ENCODE measurements at places on chromosomes 16 and 17. TPM values are rescaled to one million over a fixed set of nuclear protein-coding genes. Genes with fewer than 3 reads are reported as not detected.
A peak's percentile ranks its signal among the peaks of the same experiment; 100 is the strongest.

GRCh38 chr17:48052956-48053757 lies 5.0 kb downstream of the NFE2L1 start:
- DNase-seq = peak; percentile 90

GRCh38 chr16:85853547-85854545 lies 45.1 kb upstream of the IRF8 start:
- no peak for DNase-seq

NPIPA5 gene
- 9.9 TPM for total RNA-seq

DNA sequence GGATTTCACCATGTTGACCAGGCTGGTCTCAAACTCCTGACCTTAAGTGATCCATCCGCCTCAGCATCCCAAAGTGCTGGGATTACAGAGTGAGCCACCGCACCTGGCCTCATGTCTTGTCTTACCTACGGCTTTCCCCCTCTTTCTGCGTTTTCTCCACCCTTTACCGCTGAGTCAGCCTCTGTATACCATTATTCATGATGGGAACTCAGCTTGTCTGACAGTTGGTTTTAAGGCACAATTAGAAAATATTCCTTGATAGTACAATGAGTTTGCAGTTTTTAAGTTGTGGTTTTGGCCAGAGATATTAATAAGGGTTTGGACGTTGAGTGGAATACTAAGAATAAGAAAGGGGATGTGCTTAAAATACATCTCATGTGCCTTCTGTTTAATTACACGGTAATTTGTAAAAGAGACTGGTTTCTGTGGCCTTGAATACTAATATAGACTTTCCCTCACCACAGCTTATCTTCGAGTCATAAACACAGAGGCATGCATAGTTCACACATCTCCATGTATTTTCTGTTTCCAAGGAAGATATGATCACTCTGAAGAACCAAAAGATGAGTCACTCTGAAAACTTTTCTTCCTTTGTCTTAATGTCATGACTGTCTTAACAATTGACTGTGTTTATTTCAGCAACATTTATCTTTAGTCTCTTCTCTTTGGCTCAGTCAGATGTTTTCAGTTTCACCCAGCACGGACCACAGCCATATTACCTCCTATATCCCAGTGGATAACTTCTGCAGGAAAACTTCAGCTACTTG lies 54.4 kb downstream of the PITPNC1 start:
- no peak for DNase-seq

- no peak for DNase-seq
Measured at GRCh38 chr16:87499189-87499486, 6.3 kb upstream of the ZCCHC14 start.

Measured in left ventricle myocardium superior (tissue), 1 donor.